ENCODE measurements at places on chromosomes 6 and 20. TPM values are rescaled to one million over a fixed set of nuclear protein-coding genes. Genes with fewer than 3 reads are reported as not detected.

GRCh38 chr6:98653179-98653578, 181.2 kb upstream of the POU3F2 start:
- DNase-seq = no peak

DNA sequence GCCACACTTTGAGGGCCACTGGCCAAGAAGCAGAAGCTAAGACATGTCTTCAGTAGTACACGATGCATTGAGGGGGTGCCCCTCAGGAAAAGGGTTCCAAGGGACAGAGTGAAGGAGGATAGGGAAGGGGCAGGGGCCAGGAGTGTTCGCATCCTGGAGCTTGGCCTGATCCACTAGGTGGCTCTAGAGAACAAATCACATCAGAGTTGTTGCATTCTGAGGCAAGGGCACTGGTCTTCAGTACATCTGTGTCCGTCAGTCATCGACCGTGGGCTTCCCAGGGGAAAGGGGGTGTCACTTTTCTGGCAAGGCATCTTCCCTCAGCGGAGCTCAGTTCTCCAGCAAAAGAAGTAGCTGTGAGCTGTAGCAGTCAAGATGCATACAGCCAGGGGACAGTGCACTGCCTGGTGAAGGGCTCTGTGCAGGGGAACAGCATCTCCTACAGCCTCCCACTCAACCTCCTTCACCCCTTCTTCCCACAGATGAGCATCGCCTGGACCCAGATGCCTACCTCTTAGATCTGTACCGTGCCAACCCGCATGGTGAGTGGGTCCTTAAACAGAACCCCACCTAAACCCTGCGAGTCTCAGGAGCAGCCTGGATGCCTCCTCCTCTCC, 47.8 kb downstream of the ARHGAP40 start:
- DNase-seq = no peak

- DNase-seq = peak; percentile 77
These were observed 35.7 kb downstream of the CEBPB start for GRCh38 chr20:50226093-50226974.

- no peak for DNase-seq
These were observed 20.0 kb upstream of the PLN start for GRCh38 chr6:118528129-118528528.

The ZSCAN23 gene
- 1.9 TPM for total RNA-seq

The IDH3B gene
- 166 TPM for total RNA-seq

Measured in right cardiac atrium (tissue), 5 donors.